CD4-positive, CD25-positive, alpha-beta regulatory T cell (primary cell): ENCODE measurements at places on chromosomes 2 and 18.

DNA sequence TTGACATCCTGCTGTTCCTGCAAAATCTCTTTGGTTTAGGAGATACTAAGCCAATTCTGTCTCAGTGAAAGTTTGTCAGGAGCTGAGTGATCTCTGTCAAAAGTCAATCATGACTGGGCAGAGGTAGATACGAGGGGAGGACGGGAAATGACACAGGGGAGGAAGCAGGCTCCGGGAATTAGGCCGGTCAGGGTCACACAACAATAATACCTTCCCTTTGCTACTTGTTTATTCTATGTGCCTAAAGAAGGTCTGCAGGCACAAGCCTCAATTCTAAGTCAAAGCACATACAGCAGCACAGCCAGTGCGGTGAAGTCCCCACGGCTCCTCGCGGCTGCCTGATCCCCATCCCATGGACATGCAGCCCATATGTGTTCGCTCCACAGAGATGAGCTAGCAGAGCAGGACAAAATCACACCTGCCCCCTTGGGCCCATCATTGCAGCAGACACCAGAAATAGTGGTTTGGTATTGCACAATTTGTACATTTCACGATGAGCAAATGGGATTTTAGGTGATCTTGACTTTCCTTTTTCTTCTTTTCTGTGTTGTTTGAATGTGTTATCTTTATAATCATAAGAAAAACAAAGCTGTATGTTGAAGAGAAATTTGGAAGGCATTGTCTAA is 141.4 kb downstream of the VAPA start:
- DNase-seq: no peak

- no peak for DNase-seq
Observed at GRCh38 chr2:69985688-69986087, 24.3 kb upstream of the ASPRV1 start.

DNA sequence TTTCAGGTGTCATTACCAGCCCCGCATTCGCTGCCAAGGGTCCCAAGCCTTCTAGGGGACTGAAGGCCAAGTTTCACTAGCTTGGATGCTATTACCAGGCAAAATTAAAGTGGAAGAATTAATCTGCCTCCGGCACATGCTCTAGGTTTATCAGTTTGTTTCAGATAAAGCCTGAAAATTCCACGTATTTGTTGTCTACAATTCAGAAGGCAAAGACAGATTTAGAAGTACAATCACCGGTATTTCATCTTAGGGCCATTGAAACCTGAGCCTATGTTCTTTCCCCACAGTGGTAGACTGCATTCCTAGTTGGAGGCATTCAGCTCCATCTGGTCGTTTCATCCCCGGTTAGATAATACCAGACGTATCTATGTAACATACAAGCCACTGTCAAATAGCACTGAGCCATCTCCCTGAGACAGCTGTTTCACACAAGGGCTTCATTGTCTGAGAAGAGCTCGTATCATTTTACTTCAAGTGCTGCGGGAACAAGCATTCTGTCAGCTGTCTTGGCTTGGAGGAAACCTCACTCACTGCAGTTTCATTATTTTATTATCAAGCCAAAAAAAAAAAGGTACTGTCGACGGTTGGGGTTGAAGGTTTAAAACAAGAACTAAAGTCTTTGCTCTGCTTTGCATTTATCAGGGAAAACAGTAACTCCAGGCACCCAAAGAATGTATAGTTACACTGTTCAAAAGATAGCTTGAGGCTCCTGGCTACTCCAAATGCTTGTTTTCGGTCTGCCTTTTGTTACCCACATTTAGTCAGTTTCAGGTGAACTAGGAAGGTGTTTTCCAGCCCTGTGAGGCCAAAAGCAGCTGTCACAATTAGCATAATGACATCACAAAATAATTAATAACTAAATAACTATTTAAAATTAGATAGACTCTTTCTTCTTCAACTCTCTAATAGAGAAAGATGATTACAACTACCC is 76.7 kb downstream of the TGIF1 start:
- DNase-seq: no peak

- no peak for DNase-seq
Observed at GRCh38 chr2:145541028-145541427, 1021.1 kb upstream of the ZEB2 start.

DNA sequence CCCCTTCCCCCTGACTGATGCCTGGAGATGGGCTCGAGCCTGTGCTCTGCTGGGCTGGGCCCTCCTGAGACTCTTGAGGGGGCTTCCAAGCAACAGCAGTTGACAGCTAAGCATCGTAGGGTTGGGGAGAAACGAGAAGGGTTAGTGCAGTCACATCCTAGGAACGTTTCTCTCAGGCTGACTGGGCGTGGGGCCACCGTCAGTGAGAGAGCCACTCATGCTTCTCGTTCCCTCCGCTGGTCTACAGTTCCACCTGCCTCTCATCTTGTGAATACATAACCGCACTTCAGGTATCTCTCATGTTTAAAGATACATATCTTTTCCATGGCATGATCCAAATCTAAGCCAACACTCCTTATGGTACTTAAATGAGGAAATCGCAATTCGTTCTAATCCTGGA is 66.4 kb downstream of the TRAPPC12 start:
- DNase-seq: no peak

DNA sequence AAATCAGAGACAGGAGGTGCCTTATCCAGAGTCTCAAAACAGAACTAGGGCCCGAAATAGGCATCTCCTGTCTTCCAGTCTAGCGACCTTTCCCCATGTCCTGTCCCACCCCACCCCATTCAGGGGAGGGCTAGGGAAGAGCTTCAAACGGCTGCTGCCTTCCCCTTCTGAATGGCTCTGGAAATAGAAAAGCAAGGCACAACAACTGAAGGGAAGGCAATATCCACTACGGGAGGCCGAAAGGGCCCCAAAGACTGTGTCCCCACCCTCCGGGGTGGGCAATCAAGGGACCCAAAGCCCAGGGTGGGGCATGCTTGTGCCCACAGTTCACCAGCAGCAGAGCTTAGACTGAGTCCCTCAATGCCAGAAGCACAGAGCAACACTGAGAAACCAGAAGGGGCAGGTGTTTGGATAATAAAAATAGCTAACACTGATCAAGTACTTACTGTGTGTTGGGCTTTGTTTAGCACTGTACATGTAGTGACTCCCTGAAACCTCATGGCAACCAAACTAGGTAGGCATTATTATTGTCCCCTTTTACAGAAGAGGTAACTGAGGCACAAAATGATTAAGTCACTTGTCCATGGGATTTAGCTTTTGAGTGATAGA is 38.5 kb downstream of the CYRIA start:
- no peak for DNase-seq

- DNase-seq: no peak
Observed at GRCh38 chr2:30127016-30127893, 19.6 kb upstream of the YPEL5 start.

DNA sequence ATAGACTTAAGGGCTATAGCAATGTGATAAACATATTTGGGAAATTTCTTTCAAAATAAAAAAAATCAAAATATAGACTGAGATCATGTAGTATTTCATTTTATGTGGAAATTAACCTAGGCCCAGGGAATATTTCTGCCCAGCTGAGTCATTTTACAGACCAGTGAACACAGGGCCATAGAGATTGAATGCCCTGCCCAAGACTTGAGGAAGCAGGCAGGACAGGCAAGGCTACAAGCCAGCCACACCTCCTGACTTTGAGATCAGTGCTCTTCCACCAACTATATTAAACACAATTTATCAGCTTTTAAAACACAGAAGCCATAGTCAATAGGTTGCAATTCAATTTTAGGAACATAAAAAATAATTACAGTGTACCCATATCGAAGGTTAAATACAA is 12.9 kb downstream of the CCDC148 start:
- DNase-seq: no peak

DNA sequence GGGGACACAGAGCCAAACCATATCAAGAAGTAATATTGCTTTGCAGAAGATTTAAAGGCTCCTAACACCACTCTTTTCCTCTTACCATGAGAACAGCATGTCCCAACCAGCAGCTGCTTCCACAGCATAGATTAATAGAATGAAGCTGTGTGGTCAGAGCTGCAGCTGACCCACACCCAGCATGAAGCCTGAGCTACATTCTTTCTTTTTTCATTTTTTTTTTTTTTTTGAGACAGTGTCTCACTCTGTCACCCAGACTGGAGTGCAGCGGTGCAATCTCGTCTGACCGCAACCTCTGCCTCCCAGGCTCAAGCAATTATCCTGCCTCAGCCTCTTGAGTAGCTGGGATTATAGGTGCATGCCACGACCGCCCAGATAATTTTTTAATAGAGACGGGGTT is 289.8 kb downstream of the RAD51AP2 start:
- no peak for DNase-seq

DNA sequence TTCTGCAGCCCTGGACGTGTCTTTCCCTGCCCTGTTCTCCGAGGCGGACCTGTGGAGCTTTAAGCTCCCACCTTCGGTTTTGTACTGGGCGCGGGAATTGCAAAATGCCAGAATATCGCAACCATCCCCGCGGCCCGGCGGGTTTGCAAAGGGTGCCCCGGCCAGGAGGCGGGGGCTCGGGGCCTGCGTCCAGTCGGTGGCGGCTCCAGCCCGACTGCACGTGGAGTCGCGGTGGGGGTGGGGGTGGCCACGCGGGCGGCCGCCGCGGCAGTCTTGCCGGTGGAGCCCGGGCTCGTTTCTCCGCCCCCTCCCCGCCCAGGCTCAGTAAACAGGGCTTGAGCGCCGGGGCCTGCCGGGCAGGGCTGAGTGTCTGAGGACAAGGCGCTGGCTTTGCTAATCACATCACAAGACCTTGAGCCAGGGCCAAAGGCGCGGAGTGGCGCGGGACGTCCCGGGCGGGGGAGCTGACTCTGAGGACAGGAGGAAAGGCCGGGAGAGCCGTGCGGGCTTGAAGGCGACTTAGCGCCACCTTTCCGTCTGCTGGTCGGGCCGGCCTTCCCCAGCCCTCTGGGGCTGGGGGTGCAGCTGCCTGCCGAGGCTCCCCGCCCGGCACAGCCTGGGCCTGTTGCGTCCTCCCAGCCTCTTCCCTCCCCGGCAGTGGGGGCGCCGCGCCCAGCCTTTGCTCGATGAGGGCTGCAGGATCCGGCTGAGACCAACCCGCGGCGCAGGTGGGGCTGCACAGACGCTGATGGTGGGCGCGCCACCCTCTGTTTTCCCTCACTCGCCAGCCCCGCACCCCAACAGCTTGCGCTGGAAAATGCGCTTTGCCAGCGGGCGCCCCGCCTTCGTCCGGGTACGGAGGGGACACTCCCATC is 786 bp upstream of the ZFP36L2 start:
- peak; percentile 67 for DNase-seq

GRCh38 chr2:61045226-61045625 is 20.4 kb upstream of the SANBR start:
- no peak for DNase-seq

- no peak for DNase-seq
Observed at GRCh38 chr2:86139981-86140380, 33.9 kb downstream of the PTCD3 start.

DNA sequence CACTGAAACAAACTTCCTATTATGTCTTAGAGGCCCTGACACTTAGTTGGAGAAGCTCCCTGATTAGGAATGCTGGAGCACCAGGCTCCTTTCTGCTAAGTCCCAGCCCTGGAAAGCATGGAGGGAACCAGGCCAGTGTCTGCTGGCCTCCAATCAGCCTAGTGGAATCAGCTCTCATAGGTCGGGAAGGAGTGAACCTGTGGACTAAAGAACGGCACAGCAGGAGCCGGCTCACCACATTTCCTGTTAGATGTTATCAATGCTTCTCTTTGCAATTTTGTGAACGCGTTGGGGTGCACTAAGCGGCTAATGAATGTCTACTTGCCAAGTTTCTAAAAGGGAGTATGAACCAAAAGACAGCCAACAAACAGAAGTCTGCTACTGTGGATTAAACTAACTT is 296.6 kb downstream of the NAPG start:
- no peak for DNase-seq

DNA sequence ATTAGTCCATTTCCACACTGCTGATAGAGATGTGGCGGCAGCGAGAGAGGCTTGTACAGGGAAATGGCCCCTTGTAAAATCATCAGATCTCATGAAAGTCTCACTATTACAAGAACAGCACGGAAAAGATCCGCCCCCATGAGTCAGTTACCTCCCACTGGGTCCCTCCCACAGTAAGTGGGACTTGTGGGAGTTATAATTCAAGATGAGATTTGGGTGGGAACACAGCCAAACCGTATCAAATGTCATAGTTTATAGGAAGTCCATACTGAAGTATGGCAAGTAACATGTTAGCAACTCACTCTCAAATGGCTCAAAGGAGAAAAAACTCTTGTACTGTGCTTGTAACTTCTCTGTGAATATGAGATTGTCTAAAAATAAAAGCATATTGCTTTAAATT is 56.1 kb downstream of the FARP2 start:
- DNase-seq: no peak

GRCh38 chr2:209495855-209496585 is 72.2 kb downstream of the MAP2 start:
- DNase-seq: no peak

- peak; percentile 83 for DNase-seq
Observed at GRCh38 chr2:95022309-95023221, 2.9 kb upstream of the MAL start.

DNA sequence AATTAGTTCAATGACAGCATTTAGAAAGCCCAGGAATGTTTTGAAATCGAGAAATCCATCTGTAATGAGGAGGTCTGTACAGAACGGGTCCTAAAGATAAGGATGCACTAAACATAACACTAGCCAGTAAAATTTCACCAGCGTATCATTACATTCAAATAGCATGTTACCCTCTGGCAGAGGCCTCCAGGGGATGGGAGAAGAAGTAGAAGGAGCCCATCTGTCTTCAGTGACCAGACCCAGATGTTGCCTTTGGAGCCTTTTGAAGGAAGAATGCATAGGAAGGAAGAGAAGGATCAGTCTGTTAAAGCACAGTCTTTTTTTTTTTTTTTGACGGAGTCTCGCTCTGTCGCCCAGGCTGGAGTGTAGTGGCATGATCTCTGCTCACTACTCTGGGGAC is 86.1 kb upstream of the BCL2L11 start:
- no peak for DNase-seq

GRCh38 chr2:223055836-223056235 is 3.8 kb downstream of the KCNE4 start:
- DNase-seq: no peak

- no peak for DNase-seq
Observed at GRCh38 chr2:69241664-69242514, 145.1 kb downstream of the GFPT1 start.

- no peak for DNase-seq
Observed at GRCh38 chr18:56988022-56988421, 158.9 kb upstream of the BOD1L2 start.

GRCh38 chr2:28408764-28409599 is 16.3 kb downstream of the FOSL2 start:
- peak; percentile 90 for DNase-seq

- no peak for DNase-seq
Observed at GRCh38 chr2:191961556-191961955, 114.7 kb upstream of the CAVIN2 start.

GRCh38 chr2:98329549-98329948 is 16.7 kb upstream of the CNGA3 start:
- DNase-seq: no peak

- no peak for DNase-seq
Observed at GRCh38 chr2:65530547-65531320, 98.3 kb upstream of the SPRED2 start.
